Left hindlimb (tissue), 1 donor: ENCODE measurements at places on chromosomes 2 and 18.

DNA sequence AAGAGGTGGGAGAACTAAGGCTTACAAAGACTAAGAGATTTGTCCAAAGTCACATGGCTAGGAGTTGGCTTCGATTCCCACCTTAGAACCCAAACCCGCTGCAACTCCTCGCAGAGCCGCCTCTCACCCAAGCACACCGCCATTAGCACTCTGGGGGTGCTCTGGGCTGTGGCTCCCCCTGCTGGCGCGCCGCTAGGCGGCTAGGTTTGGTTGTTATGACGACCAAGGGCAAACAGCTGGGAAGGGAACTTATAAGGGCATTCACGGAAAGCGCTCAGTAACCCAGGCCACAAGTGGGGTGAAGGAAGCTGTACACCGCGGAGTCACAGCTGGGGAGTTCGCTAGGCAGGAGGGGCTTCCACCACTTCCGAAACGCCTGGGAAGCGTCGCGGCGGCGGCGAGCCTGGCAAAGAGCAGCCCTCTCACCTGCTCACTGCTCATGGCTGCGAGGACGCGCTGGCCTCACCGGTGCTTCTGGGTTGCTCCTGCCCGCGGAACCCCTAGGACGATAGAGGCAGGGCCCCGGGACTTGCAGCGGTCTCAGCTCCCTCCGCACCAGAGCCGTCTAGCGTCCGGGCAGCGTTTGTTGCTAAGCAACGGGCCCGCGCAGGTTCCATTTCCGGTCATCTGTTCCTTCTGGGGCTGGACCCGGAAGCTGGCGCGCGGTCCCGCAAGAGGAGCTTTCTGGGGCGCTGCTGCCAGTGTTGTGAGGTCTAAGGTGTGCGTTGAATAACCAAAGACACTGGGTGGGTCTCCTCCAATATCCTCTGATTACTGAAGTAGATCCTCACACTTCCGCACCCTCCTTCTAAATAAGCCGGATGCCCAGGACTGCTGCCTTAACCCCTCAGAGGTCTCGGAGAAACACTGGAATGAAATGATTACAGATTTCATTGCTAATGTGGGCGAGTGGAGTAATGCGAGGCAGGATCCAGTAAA lies at the start of gene DNAH7:
TSS of gene DNAH7 (minus strand) at position 567 of the 939 bp plus-strand sequence. CDS start at position 441, 126 bp downstream.
- DNase-seq: peak; percentile 89

DNA sequence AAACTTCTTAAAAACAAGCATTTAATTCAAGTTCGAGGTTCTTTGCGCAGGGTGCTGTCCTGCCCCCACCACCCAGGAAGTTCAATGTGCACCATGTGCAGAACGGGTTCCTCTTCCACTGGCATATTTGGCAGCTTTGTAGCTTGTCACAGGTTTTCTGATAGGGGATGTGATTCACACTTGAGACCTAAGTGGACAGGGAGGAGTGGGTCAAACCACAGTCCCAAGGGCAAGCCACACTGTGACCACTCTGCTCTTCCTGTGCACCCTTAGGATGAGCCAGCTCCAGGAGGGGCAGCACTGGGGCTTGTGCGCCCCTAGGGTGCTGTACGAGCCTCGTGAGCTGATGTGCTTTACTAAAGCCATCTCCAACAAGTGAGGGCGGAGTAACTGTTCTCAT lies 82.5 kb downstream of the TGFA start:
- no peak for DNase-seq

- DNase-seq: no peak
Measured at GRCh38 chr2:128635361-128635900, 316.8 kb upstream of the HS6ST1 start.

- no peak for DNase-seq
Measured at GRCh38 chr18:5461041-5461440, 82.8 kb downstream of the EPB41L3 start.

DNA sequence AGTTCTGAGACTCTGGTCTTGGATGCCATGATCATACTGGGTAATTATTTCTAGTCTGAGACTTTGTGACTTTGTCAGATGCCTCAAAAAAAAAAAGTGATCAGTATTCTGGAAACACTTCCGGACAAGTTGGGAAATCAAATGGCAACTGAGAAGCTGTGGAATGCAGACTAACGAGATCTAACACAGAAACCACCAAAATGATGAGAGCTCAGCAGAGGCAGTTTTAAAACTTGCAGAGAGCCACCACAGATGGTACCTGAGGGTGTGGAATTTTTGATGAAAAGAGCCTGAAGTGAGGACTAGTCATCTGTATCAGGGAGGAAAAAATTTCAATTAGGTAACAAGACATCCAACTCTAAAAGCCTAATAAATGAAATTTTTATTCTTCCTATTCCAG lies 5.5 kb upstream of the GPR75 start:
- DNase-seq: no peak

- DNase-seq: no peak
Measured at GRCh38 chr2:24297663-24298062, 62.7 kb downstream of the ITSN2 start.

DNA sequence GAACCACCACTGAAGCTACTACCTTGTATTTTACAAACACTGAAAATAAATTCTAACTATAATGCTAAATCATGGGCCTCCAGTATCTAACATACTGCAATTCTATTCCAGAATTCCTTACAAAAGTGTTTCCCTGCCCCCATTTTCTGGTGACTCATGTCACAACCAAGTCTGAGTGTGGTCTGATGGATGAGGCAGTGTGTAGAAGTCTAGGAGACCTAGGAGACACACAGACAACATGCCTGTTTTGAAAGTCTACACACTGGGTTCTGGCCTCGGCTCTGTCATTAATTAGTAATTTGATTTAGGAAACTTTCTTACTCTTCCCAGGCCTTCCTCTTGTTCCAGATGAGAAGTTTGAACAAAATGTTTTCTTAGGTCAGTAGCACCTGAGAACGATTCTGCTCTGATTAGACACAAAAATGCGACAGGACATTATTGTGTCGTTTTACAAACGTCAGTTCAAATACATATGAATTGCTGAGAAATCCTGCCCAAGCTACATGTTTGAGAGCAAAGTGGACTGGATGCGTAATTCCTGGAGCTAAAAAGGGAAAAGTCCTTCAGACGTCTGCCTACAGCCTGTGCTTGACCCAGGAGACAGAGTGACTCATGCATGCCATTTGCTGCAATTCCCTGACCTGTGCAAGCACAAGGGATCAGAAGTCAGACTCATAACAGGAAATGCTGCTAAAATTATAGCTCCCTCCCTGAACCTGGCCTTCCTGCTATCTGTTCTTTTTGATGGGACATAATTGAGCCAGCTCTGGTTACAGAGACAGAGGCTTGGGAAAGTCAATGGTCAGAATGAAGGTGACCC lies 494.4 kb downstream of the SOX11 start:
- no peak for DNase-seq

- no peak for DNase-seq
Measured at GRCh38 chr18:49590608-49591007, 28.8 kb downstream of the LIPG start.

DNA sequence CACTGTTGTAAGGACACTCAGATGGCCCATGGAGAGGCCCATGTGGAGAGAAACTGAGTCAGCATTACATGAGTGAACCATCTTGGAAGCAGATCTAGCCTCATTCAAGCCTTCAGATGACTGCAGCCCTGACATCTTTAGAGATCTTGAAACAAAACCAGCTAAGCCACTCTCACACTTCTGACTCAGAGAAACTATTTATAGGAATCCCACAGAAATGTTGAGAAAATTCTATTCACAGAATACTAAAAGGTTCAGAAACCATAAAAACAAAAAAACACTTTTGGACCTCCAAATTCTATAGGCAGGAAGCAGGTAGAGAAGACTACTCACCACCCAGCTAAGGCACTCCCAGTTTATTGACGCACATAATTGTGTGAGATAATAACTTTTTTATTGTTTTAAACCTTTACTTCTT lies 8.7 kb downstream of the TMEM169 start:
- DNase-seq: no peak

- no peak for DNase-seq
Measured at GRCh38 chr18:57077786-57078552, 68.9 kb upstream of the BOD1L2 start.

DNA sequence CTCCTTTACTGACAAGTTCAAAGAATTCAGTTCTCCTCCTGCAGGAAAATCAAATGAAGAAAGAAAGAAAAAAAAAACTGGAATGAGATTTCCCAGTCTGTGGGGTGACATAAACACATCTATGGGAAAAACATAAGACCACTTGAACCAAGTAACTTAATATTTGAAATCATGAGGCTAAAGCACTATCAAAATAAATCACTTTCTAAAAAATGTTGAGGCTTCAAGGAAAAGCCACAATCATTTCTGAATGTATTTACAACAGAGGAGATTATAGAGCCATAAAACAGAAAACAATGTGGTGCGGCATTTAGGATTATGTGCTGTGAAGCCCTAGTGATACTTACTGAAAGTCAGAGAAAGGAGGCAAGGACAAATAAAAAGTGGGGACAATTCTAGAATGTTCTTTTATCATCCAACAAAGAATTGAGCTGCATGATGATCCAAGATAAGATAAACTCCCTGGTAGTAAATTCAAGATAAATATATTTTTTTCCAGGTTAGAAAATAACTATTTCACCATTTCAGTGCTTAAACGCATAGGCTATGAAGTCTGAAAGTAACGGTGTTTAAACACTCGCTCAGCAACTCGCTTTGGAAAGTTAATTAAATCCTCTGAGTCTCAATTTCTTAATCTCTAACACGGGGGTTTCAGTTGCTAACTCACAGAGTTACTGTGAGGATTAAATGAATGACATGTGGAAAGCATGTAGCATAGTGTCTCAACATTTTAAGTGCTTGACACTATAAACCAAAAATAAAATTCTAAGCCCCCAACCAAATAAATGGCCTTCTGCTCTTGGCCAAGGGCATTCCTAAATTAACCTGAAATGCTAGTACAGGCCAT lies 288.5 kb downstream of the AGPS start:
- DNase-seq: no peak

DNA sequence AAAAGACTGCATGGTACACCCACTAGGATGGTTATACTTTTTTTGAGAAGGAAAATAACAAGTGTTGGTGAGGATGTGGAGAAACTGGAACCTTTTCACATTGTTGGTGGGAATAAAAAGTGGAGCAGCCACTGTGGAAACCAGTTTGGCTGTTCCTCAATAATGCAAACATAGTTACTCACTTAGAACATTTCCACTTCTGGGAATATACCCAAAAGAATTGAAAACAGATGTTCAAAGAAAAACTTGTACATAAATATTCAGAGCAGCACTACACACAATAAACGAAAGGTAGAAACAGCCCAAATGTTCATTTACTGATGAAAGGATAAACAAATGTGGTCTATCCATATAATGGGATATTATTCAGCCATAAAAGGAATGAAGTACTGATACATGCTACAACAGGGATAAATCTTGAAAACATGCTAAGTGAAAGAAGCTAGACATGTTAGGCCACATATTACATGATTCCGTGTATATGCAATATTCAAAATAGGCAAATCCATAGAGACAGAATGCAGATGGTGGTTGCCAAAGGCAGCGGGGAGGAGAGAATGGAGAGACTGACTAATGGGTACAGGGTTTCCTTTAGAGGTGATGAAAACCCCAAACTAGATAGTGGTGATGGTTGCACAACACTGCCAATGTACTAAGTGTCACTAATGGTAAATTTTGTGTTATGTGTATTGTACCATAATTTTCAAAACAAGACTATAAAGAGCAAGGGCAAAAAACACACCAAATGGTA lies 20.9 kb upstream of the LMAN1 start:
- DNase-seq: no peak
